ENCODE measurements at places on chromosomes 5 and 9.
A peak's percentile ranks its signal among the peaks of the same experiment; 100 is the strongest.

- DNase-seq, result no peak
Observed at GRCh38 chr5:103489307-103489706, 73.3 kb downstream of the NUDT12 start.

DNA sequence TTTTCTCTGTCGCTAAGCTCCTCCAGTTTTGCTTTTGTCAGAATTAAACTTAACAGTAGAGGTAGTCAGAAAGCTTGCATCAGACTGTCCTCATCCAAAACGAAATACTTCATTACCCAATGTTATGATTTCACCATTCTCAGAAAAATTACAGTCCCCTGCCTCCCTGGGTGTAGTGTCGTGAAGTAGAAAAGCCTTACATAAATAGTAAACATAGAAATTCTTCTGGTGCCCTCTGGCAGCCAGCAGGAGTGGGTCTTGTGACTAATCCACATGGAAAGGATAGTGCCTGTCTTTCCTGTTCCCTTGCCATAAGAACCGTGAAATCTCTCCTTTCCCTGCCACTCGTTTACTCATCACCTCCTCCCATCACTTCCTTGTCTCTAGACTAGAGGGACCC lies 230.6 kb downstream of the GNA14 start:
- DNase-seq, result peak; percentile 73

DNA sequence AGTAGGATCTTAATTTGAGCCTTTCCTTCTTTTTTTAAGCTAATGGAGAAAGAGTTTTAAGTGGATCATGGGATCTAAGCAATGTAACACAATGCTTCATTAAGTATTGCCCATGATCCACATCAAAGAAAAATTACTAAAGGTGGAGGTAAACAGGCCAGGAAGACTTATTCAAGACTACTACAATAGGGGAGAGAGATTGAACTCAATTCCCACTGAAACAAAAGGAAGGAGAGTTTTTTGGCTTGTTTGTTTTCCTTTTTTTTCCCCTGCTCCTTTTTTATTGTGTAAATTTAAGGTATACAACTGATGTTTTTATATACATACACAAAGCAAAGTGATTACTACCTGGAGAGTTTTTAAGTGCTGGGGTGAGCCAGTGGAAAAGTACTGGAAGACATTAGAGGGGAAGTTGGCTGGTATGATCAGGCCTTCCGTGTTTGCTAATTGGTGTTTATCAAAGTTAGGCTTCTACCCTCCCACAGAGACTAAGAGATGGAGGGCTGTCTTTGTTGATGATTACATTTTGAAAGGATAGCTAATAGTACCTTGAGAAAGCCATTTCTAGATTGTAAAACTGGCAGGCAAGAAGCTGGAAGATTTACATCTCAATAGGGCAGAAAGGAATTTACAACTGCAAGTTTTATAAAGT lies 262.7 kb downstream of the CHSY3 start:
- no peak for DNase-seq

GRCh38 chr5:170488570-170488969 lies 15.2 kb upstream of the KCNIP1 start:
- DNase-seq, result no peak

DNA sequence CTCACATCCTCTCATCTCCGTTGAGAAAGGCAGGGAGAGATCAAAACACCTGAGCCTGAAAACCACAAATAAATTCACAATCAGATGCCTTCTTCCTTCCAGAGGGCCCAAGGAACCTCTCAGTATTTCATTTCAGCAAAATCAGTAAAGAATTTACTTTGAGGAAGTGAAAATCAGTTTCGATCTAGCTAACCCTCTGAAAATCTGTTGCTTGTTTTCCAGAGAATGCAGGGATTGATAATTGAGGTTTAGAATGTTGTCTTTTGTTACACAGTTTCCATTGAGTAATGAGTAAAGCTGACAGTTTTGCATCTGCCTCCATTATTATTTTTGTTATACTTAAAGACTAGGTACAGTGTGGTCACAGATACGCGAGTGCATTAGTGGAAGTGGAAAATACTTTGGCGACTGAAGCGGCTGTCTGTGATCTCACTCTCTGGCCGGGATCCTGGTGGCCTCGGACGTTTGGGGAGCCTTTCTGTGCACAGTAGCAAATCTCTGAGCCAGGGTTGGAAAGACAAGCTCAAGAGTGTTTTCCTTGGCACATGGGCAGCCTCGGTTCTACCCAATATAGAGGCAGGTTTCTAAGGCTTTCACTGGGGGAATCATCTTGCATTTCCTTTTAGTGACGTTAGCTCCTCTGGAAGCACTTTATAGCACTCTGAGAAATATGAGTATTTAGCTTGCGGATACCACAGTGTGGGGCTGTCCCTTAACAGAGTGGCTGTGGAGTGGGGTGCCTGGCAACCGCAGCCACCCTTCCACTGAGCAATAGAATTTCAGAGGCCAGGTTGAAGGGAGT lies 32.2 kb upstream of the ANGPTL2 start:
- DNase-seq, result peak; percentile 54

DNA sequence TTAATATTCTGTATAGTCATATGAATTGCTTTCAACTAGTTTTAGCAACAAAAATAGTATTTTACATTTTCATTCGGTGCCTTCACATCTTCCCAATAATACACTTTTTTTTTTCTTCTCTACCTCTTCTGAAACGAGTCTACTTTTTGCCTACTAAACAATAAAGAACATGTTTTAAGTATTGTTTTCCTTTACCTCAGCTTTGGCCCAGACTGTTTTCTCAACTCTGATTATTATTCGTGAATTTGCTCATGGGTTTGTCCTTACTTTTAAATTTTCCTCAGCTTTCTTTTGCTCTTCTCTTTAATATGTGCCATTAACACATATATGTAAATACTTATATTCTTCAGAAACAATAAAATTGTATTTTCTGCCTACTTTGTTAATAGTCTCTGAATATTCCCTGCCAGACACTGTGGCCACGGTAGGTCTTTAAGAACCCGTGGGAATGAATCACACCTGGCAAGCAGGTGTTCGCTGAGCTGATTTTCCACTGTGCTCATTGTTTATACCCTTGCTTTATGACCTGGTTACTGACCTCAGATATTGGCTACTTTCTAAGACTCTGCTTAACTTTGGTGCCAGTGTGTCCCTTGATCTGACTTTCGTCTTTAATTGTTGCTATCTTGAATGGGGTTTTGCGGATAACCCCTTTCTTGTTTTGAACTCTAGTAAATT lies 49.1 kb downstream of the FAM170A start:
- DNase-seq, result no peak

DNA sequence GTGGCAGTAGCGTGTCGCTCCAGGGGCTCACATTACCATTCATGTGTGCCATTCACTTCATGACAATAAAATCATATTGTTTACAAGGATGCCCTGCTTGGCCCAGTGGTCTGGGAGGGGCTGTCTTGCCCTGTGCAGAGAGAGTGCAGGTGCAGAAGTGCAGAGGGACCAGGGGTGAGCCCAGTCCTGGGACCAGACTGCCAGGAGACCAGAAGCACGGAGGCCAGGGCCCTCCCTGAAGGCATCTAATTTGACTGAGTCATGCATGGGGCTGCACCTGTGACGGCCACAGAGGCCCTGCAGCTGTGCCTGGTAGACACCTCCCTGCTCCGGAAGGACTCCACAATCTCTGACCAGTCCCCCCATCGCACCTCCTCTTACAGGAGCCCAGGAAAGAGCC lies 164.4 kb upstream of the FOXD4L5 start:
- no peak for DNase-seq

GRCh38 chr9:133114886-133115603 lies 6.0 kb downstream of the RALGDS start:
- DNase-seq, result no peak

DNA sequence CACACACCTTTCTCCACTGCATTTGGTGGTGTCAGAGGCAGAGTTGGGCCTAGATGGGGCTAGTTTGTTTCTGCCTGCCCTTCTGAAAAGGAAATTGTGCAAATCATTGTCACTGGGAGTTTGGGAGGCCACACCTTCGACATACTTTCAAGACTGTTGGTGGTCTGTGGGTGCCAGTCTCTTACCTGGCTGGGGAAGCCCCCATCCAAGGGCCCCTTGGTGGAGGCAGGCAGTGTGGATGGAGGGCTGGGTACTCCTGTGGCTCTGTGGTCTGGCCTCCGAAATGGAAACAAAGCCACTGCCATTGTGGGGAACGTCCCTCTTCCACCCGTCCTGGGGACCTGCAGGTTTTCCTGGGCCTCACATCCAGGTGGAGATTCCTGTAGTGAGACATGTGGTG lies 10.9 kb upstream of the PHYHD1 start:
- DNase-seq, result no peak

GRCh38 chr9:105413525-105413924 lies 34.3 kb upstream of the FSD1L start:
- DNase-seq, result peak; percentile 16

DNA sequence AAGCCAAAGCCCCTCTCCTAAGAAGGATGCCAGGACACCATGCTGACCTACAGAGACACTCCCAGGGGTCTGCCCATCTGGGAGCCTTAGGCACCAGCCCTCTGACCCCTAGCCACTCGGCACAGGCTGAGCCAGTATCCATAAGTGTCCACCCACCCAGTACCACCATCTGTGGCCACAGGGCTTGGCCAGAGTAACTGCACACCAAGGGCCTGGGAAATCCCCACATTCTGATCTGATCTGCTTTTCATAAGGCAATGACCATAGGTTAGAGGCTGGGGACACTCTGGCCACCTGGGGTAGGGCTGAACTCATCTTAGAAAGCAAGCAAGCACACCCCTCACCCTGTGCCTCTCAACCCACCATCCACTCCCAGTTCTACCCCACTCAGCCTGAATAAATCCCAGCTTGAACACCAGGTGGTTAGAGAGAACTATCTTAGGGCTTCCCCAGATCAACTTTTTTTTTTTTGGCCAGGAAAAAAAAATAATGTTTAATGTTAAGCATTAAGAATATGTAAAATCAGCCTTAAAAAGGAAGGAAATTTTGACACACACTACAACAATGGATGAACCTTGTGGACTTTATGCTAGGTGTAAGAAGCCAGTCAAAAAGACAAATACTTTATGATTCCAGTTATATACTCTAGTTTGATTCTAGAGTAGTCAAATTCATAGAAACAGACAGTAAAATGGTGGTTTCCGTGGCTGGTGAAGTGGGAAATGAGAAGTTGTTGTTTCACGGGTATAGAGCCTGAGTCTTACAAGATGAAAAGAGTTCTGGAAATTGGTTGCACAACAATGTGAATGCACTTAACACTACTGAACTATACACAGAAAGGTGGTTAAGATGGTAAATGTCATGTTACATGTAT lies 6.2 kb downstream of the GNPDA1 start:
- DNase-seq, result no peak

GRCh38 chr5:9765419-9766140 lies 135.4 kb upstream of the TAS2R1 start:
- no peak for DNase-seq
